ENCODE measurements at places on chromosomes 11 and 22.

DNA sequence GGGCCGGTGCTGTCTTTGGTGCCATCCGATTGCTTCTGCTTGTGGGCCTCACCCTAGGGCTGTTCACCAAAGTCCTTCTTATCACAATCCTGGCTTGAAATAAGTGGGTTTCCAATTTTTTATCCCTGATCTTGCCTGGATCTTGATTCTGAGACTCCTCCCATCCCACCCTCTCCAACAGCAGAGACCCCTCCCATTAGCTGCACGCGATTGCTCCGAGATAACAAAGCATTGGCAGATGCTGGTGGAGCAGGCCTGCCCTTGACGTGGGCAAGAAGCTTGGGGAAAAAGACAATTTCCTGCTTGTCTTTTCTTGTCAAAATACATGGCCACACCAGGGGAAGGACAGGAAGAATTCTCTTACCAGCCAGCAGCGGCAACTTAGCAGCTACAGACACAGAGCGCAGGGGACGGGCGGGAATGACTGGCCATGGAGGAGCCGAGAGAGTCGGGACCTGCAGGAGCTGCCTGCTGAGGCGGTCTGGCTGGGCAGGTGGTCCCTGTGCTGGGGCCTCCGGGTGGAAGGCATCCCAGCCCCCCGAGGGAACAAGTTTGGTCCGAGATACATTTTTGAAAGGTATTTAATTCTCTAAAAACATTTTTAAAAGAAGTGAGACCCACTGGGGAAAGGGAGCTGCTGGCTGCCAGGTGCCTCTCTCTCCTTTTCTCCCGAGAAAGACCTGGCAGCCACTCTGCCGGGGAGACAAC lies 9.7 kb upstream of the BID start:
- DNase-seq = no peak

- no peak for DNase-seq
Observed at GRCh38 chr11:61698173-61698948, 18.2 kb downstream of the DAGLA start.

DNA sequence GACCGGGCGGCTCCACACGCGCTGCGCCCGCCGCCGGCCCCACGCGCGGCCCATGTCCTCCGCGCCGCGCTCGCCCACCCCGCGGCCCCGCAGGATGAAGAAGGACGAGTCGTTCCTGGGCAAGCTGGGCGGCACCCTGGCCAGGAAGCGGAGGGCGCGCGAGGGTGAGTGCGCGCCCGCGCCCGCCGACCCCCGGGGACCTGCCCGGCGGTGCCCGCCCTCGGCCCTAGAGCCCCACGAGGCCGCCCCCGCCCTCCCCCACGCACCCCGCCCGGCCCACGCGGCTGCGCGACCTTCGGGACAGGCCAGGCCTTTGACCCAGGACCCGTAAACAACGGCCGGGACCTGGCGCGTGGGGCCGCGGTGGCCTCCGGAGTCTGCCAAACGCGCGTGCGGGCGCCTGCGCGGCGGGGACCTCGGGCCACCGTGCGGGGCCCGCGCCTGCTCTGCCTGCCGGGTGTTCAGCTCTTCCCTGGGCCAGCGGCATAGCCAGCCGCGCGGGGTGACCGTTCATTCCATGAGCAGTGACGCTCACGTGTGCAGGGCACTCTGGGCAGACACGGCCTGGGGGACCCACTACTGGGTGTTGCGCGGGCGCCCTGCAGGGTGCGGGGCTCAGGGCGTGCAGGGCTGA lies at the start of gene PARVB:
Gene PARVB, plus strand, starts transcription at position 15 of the 634 bp plus-strand sequence. Its CDS starts 38 bp downstream, at position 53.
- DNase-seq = no peak

DNA sequence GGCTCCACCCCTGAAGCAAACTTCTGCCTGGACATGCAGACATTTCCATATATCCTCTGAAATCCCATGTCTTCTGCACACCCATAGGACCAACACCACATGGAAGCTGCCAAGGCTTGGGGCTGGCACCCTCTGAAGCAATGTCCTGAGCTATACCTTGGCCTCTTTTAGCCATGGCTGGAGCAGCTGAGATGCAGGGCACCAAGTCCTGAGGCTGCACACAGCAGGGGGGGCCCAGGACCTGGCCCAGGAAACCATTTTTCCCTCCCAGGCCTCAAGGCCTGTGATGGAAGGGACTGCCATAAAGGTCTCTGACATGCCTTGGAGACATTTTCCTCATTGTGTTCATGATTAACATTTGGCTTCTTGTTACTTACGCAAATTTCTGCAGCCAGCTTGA lies 34.5 kb downstream of the SYT9 start:
- DNase-seq = no peak

GRCh38 chr11:6556139-6556949 lies 47.1 kb downstream of the RRP8 start:
- peak; percentile 78 for DNase-seq
